ENCODE measurements at places on chromosomes 3 and 15.

GRCh38 chr3:194749631-194750490 lies 64.2 kb downstream of the FAM43A start:
- no peak for DNase-seq

DNA sequence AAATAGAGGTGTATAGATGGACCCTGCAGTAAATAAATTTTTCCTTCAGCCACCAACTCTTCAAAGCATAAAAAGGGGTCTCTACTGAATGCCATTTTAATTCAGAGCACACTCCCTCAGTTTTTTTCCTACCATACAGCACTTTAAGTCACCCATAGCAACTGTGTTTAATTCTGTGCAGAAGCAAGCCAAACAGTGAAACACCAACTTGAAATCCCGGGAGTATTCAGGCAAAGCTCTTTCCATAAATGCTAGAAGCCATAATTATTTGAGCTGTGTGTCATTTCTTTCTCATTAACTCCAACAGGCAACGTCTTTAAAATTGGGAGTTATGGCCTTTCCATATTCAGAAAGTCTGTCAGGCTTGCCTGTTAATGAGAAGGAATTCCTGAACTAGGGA lies 562.1 kb downstream of the GRM7 start:
- DNase-seq, result no peak

- DNase-seq, result no peak
These were observed 3.0 kb downstream of the DLL4 start for GRCh38 chr15:40932156-40932555.

DNA sequence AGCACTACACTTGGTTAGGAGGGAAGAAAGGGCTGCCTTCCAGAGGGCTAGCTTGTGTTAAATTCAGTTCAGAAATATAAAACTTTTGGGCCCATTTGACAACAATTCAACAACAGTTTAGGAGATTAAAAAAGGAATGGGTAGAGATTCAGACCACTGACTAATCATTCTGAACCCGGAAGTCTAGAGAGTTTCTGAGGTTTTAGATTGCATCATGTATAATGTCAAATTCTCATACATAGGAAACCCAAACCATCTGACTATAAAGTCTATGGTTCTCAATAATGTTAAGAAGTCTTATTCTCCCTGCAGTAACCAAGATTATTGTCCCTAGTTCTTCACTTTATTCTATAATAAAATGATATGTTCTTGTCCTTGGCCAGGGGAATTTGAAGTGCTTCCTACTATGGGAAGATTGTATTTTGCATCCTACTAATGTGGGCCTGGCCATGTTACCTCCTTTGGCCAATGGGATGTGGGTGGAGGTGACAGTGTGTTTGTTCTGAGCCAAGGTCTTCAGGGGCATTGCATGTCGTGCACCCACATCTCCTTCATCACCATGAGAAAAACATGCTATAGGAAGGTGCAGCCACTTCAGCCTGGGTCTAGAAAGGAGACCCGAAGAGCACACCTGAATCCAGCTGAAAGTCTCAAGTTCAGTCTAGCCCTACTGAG lies 66.4 kb upstream of the CCNL1 start:
- no peak for DNase-seq

DNA sequence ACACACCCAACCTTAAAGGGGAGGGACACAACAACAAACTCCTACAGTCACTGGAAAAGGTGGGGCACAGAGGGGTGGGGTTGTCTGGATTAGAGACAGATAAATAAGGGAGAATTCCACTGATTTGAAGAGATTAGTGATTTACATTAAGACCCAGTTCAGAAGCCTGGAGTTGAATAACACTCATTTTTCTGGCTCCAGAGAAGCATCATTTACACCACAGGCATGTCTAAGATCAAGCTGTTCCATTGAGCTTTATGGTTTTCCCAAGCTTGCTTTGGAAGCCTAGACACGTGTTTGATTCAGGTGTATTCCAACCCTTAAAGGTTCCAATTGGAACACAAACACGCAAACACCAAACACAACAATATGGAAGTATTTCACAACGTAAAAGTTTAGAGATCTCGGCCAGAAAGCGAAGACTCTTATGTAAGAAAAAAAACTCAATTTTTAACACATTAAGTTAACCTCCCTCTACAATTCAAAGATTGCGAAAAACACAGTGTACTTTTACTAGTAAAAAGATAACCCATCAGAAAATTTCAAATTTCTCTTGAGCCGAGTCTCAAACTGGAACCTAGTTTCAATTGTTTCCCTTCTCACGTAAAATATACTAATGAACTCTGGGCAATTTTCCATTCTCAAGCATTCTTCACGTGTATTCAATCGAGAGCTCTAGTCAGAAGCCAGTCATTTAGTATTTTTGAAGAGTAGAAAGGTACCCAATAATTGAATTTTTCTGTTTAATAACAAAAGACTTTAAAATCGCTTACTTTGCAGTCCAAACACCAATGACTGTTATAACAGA lies 2.1 kb downstream of the TRA2B start:
- DNase-seq, result no peak
